ENCODE measurements at places on chromosomes 3 and 15. TPM values are rescaled to one million over a fixed set of nuclear protein-coding genes. Genes with fewer than 3 reads are reported as not detected.

IQCF5 gene
- not detected for total RNA-seq

STRC gene
- 0.18 TPM for total RNA-seq

IGDCC3 gene
- total RNA-seq: 0.09 TPM

RLBP1 gene
- total RNA-seq: not detected

DNA sequence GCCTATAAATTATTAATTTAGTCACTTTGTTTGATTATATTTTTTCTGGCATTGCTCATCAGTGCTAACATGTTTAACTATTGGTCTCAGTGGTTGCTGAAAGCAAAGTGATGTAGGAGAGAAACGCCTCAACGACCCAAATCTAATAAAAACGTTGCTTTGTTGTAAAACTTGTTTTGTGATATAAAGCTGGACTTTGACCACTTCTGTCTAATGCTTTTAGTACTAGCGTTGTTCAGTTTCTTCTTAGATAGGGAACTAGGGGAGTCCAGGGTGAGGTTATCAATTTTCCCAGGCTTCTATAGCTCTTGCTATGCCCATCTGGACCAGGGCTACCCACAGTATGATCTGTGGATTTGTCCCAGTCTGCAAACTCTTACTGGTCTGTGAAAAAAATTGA, 80.6 kb upstream of the TBC1D5 start:
- no peak for DNase-seq

DNA sequence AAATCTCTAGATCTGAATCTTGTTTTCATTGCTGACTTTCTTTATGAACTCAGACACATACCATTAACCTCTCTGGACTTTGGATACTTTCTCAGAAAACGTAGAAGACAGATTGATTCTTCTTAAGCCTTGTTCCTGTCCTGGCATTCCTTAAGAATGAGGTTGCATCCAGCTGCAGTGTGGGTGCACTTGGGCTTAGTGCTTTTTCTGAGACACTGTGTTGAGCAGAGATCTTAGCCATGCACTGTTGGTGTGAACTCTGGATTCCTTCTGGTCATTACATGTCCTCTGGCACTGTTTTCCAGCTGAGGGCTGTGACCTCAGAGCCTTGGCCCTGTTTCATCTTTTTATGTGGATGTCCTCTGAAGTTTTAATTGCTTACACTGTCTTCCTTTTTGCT, 428.3 kb downstream of the CNTN4 start:
- no peak for DNase-seq

DNA sequence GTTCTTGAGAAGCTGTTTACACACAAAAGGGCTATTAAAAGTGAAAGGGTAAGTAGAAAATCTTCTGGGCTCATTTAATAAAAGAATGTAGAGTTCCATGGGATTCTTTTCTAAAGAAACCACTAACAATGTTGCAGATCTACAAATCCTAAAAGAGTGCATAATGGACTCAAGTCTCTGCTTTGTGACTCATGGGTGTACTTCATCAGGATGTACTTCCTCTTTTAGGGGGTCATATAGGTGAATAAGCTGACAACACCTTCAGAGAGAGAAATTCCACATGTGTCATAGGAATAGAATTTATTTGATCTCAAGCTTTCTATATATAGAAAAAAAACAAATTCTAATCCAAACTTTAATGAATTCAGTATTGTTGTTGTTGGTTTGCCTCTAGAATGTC, 355.5 kb downstream of the TIGIT start:
- no peak for DNase-seq

Data from left cardiac atrium (tissue), 4 donors.